Erythroblast (primary cell): ENCODE measurements at places on chromosomes 2 and 18.

GRCh38 chr2:179049546-179050311 lies at the start of gene CCDC141:
TSS of gene CCDC141 (minus strand) at chr2:179050137. CDS start at chr2:179049941, 196 bp downstream.
- DNase-seq = peak; percentile 39

- DNase-seq = no peak
Measured at GRCh38 chr2:222753251-222753824, 81.9 kb downstream of the MOGAT1 start.

GRCh38 chr2:233101816-233102215 lies 41.7 kb downstream of the INPP5D start:
- no peak for DNase-seq

GRCh38 chr2:32058130-32058529 lies 5.2 kb upstream of the SPAST start:
- DNase-seq = peak; percentile 61

GRCh38 chr18:28922936-28923335 lies 746.0 kb upstream of the CDH2 start:
- DNase-seq = no peak

DNA sequence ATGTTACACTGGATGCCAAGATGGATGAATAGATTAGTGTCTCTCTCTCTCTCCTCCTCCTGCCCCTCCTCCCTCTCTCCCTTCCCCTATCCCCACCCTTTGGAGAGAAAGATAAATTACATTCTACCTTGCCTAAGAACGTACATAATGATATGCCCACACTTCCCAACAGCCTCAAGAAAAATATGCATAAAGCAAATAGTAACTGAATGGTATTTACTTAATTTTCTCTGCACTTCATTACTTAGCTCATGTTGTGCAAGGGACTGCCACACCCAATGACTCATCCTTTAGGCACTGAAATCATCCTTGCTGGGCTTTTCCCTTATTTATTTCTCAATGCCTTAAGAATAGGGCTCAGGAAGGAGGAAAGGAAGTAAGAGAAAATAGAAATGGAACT lies 137.3 kb upstream of the PID1 start:
- peak; percentile 61 for DNase-seq

DNA sequence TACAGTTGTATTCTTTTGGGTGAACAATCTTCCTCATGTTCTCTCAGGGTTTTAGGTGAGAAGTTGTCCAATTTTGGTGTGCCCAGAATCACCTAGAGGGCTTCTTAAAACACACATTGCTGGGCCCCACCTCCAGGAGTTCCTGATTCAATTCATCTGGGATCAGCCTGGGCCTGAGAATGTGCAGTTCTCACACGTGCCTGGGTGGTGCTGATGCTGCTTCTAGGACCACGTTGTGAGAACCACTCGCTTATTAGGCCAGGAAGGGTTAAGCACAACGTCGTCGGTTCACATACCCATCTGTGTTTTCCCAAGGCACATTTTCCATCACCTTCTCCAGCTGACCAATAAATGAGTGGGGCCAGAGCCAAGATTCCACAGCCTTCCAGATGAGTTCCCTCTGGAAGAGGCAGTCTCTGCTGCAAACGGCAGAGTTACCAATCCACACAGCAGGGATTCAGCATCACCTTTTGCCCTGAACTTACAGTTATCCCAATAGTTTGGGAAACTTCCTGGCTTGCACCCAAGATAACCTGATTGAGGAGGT lies 277.7 kb upstream of the HNRNPA3 start:
- no peak for DNase-seq

- peak; percentile 70 for DNase-seq
Measured at GRCh38 chr18:11040823-11041656, 108.3 kb downstream of the PIEZO2 start.

- DNase-seq = no peak
Measured at GRCh38 chr2:84776011-84776410, 104.9 kb downstream of the TRABD2A start.

DNA sequence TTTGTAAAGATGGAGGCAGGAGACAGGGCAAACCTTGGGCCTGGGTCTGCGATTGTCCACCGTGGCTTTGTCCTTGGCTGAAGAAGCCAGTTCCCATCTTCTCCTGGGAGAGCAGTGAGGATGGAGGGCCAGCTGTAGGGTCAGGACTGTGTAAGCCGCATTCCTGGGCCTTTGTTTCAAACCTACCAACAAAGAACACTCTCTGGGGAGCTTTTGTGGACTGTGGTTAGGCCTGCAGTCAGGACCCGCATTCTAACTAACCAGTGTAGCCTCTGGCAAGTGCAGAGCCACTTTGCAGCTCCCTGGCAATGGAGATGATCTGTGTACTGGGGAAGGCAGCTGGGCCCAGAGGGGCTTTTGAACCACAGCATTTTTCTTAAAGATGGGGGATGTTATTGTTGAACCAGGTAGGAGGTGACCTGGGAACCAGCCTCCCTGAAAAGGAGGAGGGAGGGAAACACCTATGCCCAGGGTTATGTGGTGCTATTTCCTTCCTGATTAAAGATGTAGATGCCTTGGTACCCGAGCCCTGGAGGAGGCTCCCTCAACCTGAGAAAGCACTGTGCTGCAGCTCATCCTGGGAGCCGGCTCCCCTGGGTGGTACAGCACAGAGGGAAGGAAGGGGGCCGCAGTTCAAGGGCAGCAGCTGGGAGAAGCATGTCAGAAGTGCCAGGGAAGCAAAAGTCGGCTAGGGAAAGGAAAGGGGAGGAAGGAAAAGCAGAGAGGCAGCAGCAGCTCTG lies 12.7 kb upstream of the SMAD4 start:
- DNase-seq = no peak

DNA sequence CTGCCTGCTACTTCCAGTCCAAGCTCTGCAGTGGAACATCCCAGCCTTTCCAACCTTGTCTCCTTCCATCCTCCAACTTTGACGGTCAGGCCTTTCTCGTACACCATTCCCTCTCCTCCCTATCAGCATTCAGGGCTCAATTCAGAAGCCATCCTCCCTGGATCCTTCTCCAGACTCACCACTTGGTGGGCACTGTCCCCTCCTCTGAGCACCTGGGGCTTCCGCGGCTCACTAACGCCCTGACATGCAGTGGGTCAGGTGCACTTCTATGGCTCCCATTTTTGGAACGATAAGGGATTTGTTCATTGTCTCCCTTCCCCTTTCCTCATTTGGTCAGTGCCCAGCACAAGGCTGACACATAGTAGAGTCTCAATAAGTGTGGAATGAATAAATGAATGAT lies 56.7 kb downstream of the TNS1 start:
- no peak for DNase-seq

- DNase-seq = no peak
Measured at GRCh38 chr2:229372207-229372606, 101.1 kb upstream of the PID1 start.

- peak; percentile 11 for DNase-seq
Measured at GRCh38 chr2:182186132-182186735, 200.6 kb downstream of the PPP1R1C start.
